ENCODE measurements at places on chromosomes 4 and X. TPM values are rescaled to one million over a fixed set of nuclear protein-coding genes. Genes with fewer than 3 reads are reported as not detected.

USO1 gene
- 44.3 TPM for total RNA-seq

CTAG1A gene
- not detected for total RNA-seq

P2RY8 gene
- 0.52 TPM for total RNA-seq

CENPVL1 gene
- total RNA-seq = not detected

DHRSX gene
- total RNA-seq = 9.7 TPM

- ATAC-seq = no peak
Observed at GRCh38 chrX:9339603-9340491, 125.0 kb upstream of the TBL1X start.

DNA sequence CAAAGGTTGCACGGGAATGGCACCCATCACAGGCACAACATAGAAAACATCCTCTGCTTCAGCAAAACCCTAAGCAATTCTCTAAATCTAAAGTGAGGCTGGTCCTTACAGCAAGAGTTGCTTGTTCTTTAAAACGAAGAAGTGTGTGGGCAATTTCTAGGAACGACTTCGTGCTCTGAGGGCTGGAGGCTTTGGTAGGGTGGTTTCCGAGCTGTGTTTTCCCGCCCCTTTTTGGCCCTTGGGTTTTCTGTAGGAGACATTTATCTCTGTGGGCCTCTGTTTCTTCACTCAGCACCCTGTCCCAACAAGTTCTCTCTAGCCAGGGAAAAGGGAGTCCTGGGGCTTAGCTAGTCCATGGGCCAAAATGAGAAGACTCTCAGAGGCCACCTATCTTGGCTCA lies 84.2 kb downstream of the SLC2A9 start:
- no peak for ATAC-seq

DNA sequence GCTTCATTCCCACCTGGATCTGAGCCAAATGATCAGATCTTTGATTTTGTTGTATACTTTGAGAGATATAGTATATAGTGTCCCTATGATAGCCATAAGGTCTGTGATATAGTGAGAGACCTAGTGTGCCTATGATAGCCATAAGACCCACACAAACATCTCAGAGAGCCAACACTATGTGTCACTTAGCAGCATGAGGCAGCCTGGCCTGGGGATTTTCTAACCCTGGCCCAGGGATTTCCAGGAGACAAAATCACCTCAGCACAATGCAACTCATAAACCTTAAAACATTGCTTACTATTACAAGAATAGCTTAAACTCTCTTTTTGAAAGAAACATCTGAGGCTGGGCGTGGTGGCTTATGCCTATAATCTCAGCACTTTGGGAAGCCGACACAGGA lies 23.2 kb upstream of the COL25A1 start:
- ATAC-seq = no peak

- ATAC-seq = no peak
Observed at GRCh38 chr4:100289530-100289888, 99.2 kb upstream of the DDIT4L start.

- no peak for ATAC-seq
Observed at GRCh38 chr4:144451766-144452450, 194.0 kb upstream of the HHIP start.

GRCh38 chr4:2991243-2991642 lies 27.9 kb downstream of the GRK4 start:
- ATAC-seq = peak; percentile 74

- ATAC-seq = no peak
Observed at GRCh38 chrX:42073448-42073847, 150.1 kb upstream of the CASK start.

- no peak for ATAC-seq
Observed at GRCh38 chrX:131987252-131987651, 35.9 kb upstream of the STK26 start.

DNA sequence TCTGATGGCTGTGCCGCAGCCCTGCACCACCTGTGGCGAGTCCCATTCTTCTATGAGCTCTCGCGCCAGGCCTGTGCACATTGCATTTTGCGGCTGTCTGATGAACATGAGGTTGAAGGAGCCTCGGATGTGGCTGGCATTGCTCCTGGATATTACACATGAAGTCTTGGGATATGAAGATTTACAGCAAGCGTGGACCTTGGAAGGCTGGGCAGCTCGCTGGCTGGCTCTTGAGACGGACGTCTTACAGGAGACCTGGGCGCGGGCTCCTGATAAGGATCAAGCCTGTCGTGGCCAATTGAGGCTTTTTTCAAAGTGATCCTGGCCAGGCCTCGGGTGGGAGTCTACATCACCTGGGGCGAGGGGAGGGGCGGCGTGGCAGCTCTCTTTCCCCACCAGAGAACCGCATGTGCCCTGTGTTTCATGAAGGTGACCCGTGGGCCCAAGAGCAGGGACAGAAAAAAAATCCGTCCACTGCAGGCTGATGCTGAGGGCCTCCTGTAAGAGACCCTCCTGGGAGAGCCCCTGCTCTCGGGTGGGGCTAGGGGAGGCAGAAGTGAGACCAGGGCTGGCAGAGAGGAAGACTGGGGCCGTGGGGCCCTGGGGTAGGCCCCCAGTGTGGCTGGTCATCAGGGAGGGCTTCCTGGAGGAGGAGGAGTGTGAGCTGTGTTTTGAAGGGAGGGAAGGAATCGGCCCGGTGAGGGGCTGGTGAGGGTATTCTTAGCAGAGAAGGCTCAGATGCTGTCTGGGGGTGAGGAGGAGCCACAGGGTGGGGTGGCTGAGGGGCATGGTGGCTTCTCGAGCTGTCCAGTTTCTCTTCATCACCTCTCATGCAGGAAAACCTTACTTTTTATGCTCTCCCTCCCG lies 23.6 kb downstream of the CPZ start:
- ATAC-seq = no peak

GRCh38 chr4:127355743-127356142 lies 277.0 kb upstream of the INTU start:
- no peak for ATAC-seq

DNA sequence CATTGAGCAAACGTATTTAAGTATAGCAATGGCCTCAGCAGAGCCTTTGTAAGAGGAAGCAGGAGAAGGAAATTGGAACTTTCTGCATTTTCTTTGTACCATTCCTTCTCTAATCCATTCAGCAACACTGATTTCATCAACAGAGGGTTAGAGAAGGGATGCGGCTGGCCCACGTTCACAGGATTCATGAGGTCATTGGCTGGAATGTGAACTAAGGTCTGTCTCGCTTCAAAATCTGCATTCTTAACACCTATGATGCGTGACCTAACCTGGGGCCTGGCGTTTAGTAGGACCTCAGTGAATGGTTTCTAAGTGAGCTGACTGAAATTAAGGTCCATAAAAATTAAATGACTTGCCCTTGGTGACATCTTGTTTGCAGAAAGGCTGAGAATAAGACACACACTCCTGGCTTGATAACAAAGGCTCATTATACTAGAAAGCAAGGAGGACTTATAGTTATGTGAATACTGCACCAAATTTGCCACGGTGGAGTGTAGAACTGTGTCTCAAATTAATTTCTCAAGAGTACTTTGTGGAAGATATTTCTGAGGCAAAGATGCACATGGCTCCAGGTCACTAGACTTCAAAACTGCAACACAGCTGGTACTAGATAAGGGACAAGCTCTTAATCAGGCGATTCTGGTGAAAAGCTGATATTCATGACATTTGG lies 25.4 kb downstream of the FGFBP1 start:
- ATAC-seq = no peak

- ATAC-seq = no peak
Observed at GRCh38 chr4:153113061-153113837, 91.0 kb upstream of the TRIM2 start.
